ENCODE measurements at places on chromosomes 5 and 9.

GRCh38 chr9:123483191-123483803 is 127.3 kb downstream of the CRB2 start:
- DNase-seq, result no peak

DNA sequence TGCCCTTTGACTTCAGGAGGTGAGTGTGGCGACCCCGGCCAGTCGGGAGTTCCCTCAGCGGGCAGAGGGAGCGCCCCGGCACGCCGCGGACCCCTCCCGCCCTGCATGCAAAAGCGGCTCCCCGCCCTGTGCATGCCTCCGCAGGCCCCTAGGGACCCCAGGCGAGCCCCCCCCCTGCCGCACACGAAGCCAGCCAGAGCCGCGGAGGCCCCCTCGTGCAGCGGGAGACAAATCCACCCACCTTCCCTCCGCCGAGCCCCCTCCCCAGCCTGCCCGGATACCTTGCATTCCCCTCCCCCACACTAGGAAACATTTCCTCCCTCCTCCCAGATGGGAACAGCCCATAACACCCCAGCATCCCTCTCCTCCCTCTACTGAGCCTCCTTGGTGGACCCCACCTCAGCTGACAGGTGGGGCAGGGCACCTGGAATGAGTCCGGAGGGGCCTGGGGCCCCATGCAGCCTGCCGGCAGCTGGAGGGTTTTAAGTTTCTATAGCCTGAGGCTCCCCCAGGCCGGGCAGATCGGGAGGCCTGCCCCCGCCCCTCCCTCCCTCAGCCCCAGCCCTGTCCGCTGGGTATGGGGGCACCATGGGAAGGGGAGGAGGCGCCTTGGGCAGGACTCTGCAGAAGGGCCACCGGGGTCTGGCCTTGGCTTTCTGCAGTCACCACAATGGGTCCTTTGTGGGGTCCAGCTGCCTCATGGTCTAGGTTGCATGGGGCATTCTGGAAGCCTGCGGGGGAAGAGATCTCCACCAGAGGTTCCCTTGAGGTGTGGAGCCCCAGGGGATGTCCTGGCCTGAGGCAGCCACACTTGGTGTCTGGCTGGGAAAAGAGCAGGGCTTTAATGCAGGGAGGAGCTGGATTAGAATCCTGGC is 601 bp downstream of the ERGIC1 start:
- DNase-seq, result no peak

- DNase-seq, result no peak
These were observed 27.5 kb downstream of the FSD1L start for GRCh38 chr9:105475302-105475701.

DNA sequence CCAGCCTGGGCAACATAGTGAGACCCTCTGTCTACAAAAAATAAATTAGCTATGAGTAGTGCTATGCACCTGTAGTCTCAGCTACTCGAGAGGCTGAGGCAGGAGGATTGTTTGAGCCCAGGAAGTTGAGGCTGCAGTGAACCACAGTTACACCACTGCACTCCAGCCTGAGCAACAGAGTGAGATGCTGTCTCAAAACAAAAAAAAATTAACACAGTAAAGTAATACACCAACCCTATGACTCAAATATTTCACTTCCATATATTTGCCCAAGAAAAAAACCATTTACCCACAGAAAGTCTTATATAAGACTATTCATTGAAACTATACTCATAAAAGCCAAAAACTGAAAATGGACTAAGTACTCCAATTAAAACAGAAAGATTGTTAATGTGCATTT is 16.2 kb downstream of the SMIM23 start:
- no peak for DNase-seq

- DNase-seq, result no peak
These were observed 9.3 kb upstream of the ZDHHC12 start for GRCh38 chr9:128733256-128733655.

DNA sequence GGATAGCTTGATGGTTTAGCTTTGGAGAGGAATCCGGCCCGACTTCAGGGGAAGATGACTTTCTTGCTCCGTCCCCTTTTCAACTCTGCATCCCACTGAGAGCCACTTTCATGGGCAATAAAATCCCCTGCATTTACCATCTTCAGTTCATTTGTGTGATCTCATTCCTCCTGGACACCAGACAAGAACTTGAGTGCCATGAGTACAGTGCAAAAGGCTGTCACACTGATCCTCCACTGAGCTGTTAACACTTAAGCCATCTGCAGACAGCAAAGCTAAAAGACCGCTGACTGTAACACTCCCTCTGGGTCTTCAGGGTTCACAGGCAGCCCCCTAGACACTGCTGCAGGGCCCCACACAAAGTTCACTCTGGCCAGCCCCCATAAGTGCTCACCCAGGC is 48.3 kb upstream of the TCERG1 start:
- no peak for DNase-seq

Data from stimulated activated CD8-positive, alpha-beta memory T cell treated with anti-CD3 and anti-CD28 coated beads, Interleukin-4, amount 100 ng/mL, for 4 hours (primary cell).